CD8-positive, alpha-beta T cell (primary cell): ENCODE measurements at places on chromosomes 6 and 20.

GRCh38 chr6:48766349-48766748 lies 655.4 kb upstream of the PTCHD4 start:
- DNase-seq, result no peak

GRCh38 chr20:41432746-41433145 lies 66.1 kb upstream of the EMILIN3 start:
- DNase-seq, result no peak

DNA sequence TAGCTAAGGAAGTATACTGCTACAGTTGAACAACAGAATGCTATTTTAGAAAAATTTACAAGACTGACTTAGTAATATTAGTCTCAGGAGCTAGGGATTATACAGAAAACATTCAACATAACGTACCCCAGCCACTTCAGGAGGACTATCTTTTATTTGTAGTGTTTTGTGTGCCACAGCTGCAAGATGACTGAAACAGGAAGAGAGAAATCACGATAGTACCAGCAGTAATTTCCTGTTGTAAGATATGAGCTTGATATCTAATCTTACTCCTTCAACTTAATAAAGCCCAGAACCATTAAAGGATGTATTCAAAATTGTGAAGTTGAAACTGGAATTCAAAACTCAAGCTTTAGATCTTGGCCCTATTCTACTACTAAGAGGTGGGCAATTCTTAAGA lies 42.1 kb downstream of the SLC35A1 start:
- no peak for DNase-seq

GRCh38 chr6:165119231-165120020 lies 190.0 kb downstream of the C6orf118 start:
- no peak for DNase-seq

DNA sequence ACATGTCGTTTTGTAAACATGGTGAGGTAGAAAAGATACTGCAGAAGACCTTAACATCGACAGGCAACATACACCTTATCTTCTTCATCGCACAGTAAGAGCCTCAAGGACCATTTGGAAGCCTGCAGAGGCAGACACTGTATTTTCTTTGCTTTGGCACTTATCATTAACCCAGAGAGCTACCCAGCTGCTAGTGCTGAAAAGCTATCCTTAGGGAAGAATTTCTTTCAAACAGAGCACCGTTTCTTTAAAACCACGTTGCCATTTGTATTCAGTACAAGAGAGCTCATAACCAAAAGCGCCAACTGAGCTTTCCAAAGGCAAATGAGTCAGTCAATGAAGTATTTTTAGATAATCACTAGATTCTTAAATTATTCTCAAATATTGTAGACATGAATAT lies 306.6 kb downstream of the EPM2A start:
- DNase-seq, result no peak

DNA sequence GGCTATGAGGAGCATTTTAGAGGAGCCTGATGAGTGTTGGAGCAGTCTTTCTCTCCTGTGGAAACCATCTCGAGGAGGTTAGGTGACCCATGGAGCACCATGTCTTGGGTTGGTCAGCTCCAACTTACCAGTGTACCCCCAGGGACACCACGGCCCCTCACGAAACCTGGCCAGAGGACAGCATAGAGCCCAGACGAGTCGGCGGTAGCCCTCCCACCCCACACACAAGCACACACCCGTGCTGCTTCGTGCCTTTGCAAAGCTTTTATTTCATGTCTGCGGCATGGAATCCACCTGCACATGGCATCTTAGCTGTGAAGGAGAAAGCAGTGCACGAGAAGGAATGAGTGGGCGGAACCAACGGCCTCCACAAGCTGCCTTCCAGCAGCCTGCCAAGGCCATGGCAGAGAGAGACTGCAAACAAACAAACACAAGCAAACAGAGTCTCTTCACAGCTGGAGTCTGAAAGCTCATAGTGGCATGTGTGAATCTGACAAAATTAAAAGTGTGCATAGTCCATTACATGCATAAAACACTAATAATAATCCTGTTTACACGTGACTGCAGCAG lies 53.6 kb downstream of the EZR start:
- DNase-seq, result no peak

DNA sequence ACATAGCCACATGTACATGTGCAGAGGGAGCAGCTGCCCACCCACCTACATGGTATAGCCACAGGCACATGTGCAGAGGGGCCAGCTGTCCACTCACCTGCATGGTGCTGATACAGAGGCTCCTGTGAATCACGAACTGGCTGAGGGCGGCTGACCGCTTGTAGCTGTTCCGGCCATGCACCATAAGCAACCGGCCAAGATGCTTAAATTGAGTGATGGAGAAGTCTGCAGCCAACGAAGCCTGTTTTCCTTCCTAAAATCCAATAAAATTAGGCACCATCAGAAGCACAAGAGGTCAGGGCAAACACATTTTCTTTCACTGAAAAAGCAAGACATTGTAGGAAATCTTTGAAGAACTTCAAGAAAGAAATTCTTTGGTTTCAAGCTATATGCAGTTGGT lies 71.1 kb upstream of the NFATC2 start:
- DNase-seq, result no peak

GRCh38 chr6:15819226-15819625 lies 156.4 kb upstream of the DTNBP1 start:
- no peak for DNase-seq

- DNase-seq, result no peak
These were observed 43.6 kb upstream of the FUCA2 start for GRCh38 chr6:143555071-143555492.

- no peak for DNase-seq
These were observed 79.4 kb downstream of the GFOD1 start for GRCh38 chr6:13407709-13408695.

DNA sequence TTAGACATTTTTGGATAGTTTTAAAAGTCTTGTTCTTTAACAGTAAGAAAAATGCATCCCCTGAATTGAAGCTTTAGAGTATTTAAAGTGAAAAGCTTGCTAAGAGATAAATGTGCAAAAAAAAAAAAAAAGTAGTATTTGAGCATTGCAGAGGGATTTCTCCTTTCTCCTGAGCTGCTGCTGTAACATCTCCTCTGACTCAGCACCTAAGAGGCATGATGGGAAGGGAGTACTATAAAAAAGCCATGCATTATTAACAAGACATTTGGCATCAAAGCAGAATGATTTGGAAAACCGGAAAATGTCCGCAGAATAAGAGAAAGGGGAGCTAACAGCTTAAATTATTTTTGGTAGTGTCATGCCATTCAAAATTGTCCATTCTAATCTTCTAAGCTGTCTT lies 27.9 kb downstream of the B4GALT5 start:
- no peak for DNase-seq

DNA sequence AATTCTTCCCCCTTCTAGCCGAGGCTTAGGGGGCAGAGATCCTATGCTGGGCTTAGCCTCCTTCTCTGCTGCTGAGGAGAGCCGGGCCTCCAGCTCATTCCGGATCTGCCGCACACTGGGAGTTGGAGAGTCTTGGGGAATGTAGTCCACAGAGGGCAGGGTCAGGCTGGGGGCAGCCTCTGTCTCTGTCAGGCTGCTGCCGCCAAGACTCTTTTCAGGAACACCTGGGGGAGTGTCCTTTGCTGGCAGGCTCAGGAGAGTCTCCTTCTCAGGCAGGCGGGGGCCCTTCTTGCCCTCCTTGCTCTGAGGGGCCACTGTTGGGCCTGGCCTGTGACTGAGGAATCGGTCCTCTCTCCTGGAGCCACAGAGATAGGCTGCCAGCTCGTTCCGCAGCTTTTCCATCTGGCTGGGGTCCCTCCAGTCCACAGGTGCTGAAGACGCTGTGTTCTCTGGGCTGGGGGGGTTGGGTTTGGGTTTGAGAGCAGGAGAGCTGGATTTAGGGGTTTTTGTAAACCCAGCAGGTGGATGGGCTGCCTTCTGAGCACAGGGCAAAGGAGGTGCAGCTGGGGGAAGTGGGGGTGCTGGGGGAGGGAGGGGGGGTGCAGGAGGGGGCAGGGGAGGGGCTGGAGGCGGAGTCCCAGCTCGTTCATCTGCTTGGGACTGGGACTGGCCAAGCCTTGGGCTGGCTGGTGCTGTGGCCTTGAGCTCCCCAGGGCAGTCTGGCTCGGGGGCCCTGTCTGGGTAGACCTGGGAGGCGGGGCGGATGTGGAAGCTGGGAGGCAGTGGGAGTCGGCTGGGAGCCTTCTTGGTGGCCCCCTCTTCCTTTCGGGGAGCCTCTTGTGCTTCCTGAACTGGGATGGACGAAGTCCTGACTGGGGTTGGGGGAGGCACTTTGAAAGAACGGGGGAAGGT lies 36.1 kb downstream of the C6orf132 start:
- no peak for DNase-seq

GRCh38 chr6:1481286-1481685 lies 91.9 kb downstream of the FOXF2 start:
- DNase-seq, result no peak

GRCh38 chr6:9087470-9087869 lies 652.1 kb upstream of the SLC35B3 start:
- DNase-seq, result no peak

- DNase-seq, result no peak
These were observed 86.6 kb downstream of the TRDN start for GRCh38 chr6:123550052-123550617.

- DNase-seq, result no peak
These were observed 16.8 kb downstream of the MAP1LC3A start for GRCh38 chr20:34575271-34575670.

DNA sequence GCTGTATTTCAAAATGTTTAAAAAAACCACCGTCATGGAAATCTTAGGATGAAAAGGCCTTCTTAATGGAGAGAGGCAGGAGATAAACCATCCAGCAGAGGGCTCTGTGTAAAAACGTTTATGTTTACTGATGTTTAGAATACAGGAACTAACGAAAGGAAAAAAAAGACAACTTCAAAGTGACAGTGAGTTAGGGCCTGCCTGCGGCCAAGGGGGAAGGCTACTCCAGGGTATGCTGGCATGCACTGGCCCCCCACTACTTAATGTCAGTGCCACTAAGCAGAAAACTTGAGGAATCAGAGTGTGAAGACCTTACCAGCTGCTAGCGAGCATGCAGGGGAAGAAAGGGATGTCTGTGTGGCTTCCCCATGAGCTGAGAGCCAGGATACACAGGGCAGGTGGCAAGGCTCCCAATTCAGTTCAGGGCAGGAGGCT lies 47.7 kb downstream of the AKAP7 start:
- DNase-seq, result no peak

DNA sequence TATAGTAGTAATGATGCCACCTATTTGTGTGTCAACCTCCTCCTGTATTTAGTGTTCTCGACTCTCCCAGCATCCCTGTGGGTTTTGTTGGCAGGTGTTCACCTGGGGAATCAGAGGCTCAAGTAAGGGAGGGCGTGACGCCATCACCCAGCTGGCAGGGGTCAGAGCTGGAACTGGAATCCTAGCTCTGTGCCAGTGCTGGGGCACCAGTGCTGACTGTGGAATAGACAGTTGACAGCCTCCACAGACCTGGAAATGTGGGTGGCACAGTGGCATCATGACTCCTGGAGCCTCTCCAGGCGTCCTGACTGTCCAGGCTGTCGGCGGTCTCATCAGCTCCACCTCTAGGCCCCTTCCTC lies 102.8 kb downstream of the SYCP2 start:
- DNase-seq, result no peak

DNA sequence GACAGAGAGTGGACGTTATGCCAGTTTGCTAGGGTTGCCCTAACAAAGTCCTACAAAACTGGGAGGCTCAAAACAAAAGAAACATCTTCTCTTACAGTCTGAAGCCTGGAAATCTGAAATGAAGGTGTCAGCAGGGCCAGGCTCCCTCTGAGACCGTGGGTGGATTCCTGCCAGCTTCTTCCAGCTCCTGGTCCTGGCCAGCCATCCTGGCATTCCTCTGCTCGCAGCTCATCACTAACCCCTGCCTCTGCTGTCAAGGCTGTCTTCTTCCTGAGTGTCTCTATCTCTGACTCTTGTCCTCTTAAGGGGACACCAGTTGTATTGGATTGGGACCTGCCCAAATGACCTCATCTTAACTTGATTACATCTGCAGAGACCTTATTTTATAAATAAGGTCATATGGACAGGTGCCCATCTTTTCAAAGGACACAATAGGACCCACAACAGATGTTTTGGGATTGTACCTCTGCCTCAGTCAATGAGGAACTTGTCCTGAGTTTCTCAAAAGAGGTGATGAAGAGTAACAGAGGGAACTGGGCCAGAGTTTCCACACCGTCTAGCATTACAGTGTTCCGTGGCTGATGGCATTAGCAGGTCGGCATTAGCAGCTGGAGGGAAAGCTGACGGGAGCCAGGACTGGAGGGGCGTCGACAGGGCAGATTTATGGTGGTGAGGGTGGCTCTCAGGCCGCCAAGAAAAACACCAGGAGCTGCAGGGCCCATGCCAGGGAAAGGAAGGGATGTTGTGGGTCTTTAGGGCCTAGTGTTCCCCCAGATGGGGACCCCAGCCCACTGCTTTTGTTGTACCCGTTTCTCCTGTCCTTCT lies 157.3 kb downstream of the TBXT start:
- no peak for DNase-seq

DNA sequence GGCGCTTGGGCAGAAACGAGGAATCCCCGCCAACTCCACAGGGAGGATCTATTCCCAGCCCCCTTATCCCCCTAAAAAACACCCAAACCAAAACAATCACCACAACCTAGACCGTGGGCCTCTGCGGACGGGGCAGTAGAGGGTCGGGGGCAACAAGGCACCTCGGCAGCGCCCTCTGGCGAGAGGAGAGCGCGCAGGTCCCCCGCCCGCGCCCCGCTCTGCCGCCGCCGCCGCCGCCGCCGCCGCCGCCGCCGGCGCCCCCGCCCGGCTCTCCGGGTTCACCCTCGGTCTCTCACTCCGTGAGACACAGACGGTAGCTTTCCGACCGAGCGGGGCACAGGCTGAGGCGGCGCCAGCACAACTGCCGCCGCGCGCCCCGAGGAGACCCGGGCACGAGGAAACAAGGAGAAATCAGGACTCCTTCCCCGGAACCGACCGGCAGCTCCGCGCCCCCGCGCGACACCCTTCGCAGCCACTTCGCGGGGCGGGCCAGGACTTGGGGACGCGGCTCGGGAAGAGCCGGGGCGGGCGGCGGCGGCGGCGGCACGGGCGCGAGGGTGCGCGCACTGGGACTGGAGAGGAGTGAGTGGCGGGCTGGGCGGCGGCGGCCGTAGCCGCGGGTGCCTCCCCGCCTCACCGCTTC lies at the start of gene SLC35F1:
Gene SLC35F1, plus strand, starts transcription at position 307 of the 643 bp plus-strand sequence.
- no peak for DNase-seq
